ENCODE measurements at places on chromosomes 2 and 18.

GRCh38 chr2:163808406-163808805 lies 72.6 kb upstream of the FIGN start:
- no peak for DNase-seq

DNA sequence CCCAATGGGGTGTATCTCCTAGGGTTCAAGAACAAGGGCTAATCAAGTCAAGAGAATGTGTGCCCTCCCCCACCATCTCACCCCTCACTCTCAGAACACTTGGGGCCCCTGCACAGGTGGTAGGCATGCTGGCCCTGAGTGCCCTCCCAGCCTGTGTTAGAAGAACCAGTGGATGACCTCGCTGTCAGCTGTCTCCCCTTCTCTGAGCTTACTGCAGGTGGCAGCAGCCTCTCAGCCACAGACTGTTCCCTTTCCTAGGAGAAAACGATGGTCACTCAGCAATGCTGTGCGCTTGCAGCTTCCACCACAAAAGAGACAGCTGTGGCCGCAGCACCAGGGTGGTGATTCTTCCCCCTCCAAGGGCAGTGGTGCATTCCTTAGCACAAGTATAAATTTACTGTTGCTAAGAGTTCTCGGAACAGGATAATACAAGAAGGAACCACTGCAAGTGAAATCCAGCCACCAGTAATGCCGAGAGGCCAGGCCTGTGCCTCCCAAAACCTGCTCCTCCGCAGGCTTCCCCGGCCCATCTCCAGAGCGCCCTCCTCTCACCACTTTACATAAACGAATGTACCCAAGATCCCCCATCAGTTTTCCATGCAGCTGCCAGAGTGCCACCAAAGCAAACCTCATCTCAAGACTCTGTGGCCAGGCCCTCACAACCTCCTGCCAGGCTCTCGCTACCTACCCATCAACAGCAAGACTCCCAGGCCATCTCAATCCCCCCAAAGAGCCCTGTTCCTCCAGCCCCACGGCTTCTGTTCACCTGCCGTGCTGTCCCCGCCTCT lies 935 bp upstream of the RAMP1 start:
- peak; percentile 46 for DNase-seq

GRCh38 chr2:229708335-229708734 lies 6.0 kb downstream of the DNER start:
- DNase-seq = no peak

DNA sequence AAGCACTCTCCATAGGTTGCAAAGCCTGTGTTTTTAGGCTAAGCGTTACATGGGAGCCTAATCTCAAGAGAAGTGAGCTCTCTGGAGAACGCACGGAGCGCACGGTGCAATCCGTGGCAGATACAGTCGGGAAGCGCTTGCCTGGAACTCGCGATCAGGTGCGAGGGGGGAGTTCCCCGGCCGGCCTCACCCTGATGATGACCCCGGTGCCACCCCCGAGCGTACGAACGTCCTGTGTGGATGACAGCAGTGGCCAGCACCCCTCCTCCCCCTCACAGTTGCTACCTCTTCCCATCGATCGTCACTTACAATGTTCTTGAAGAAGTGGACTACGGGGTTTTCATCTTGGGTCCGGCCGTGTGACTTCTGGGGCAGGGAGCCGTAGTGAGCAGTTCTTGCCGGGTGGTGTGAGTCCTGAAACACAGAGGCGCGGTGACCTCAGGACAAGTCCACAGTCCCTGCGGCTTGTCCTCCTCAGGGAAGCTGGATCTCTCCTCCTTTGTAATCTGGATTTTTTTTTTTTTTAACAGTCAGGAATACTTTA lies 142.9 kb downstream of the MBP start:
- no peak for DNase-seq

DNA sequence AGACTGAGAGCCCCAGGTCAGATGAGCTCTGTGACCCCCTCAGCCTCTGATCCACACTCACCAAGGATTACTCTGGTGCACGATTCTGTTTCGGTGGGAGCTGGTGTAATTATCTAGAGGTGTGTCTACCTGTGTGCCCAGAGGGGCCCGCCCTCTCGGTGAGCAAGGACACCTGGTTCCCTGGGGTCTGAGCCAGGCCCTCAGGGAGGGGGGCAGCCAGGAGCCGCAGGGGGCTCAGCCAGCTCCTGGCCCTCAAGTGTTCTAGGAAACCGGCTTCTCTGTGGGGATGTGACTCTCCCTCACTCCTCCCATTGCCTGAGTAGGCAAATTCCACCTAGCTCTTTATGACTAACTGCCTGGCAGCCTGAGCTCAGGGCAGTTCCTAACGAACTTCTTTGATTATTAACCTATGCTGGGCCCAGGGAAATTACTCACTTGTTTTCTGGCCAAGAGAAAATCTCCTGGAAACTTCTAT lies 17.4 kb downstream of the AGAP1 start:
- no peak for DNase-seq

DNA sequence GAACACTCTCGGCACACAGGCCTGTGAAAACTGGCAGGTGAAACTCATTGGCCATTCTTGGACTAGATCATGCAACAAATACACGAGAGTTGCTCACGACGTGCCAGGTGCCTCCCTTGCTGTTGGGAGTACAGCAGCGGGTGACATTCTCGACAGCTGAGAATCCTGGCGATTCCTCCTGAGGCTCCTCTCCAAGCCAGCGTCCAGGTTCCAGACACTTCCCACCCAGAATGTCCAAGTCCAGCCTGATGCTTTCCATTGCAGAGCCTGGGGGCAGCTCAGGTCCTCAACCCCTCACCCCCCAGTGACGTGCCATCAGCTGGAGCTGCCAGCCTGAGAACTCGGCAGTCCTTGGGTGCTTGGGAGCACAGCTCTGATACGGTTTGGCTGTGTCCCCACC lies 124.2 kb downstream of the PXDN start:
- no peak for DNase-seq

DNA sequence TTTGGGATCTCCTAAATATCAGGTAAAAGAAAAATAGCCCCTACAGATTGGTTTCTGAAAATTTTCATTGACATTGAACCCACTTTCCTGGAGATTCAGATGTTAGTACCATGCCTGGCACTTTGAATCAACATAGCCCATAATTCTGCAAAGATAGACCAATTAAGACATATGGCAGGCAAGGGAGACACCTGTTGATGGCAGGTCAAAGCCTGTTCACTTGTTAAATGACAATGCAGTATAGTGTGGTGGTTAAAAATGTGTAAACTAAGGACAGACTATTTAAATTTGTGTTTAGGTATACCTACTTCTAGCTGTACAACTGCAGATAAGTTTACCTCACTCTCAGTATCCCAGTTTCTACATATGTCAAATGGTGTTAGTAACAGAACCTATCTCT lies 178.1 kb upstream of the MMADHC start:
- DNase-seq = no peak
